A172 (cell line): ENCODE measurements at places on chromosomes 11 and 22.

GRCh38 chr11:12214751-12215150, 104.4 kb downstream of the MICAL2 start:
- no peak for DNase-seq

- DNase-seq, result no peak
Observed at GRCh38 chr11:60428517-60428916, 855 bp upstream of the MS4A5 start.

DNA sequence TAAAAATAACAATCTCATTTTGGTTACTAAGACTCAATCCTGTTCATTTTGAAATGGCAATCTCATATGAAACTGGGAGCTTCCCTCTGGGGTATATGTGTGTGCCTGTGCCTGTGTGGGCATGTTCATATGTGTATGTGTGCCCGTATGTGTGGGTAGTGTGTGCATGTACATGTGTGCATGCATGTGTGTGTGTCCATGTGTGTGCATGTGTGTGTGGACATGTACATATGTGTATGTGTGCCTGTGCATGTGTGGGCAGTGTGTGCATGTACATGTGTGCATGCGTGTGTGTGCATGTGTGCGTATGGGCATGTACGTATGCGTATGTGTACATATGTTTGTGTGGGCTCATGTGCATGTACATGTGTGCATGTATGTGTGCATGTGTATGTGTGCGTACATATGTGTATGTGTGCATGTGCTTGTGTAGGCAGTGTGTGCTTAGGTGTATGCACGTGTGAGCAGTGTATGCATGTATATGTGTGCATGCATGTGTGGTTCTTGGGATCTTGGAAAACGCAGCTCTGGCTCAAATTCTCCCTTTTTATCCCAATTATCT, 24.5 kb upstream of the CACNG2 start:
- no peak for DNase-seq

DNA sequence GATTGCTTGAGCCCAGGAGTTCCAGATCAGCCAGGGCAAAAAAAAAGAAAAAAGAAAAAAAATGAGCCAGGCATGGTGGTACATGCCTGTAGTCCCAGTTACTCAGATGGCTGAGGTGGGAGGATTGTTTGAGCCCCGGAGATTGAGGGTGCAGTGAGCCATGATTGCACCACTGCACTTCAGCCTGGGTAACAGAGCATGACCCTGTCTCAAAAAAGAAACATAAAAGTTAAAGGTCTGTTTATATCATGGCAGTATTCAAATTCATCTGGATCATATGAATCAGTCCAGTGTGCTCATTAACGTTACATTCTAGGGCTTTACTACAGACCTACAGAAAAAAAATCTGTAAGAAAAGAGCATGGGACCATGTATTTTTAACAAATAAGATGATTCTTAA, 13.9 kb downstream of the HSD17B12 start:
- DNase-seq, result no peak

- no peak for DNase-seq
Observed at GRCh38 chr22:24134090-24134846, 47.0 kb upstream of the SUSD2 start.

- no peak for DNase-seq
Observed at GRCh38 chr22:19723983-19724827, 866 bp downstream of the GP1BB start.

DNA sequence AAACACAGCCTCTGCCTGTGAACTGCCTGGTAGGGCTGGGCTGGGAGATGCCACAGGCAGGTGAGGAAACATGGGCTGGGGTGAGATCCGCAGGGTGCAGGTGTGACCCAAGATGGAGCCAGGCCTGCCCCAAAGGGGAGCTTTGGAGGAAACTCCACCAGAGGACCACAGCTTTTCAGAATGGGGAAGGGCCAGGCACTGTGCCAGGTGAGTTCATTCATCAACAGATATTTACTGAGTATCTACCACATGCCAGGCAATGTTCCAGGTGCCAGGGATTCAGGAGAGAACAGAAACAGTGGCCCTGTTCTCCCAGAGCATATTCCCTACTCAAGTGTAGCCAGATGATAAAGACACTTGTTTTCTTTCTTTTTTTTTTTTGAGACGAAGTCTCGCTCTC, 11.2 kb downstream of the RTN4RL2 start:
- no peak for DNase-seq

DNA sequence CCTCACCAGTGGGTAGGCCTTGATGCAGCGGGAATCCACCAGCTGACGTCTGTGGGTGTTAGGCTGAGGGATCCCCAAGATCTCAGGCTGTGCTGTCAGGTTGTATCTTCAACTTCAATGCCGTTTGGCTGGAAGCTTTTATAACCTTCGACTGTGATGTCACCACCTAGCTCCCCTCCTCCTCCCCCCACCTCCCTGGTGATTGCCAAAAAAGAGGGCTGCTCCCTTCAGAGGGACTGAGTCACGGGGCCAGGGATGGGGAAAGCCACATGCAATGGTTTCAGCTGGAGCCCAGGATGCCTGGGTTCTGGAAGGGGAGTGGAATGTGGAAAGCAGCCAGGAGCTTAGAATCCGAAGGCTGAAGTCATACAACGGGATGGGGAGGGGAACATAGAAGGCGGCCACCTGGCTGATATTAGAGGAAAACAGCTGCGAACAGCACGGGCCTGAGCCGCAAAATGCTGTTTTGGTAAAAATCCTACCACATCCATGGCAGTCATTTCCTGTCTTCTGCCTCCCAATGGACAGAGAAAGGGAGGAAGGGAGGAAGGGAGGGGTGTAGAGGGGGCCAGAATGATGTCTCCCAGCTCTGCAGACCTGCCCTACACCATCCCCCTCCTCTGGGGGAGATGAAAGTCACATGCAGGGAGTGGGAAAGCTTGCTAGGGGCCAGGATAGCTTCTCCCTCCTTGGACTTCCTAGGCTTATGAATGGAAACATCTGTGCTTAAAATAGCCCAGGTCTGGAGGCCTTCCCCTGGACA, at the start of gene LRRN4CL:
Gene LRRN4CL (minus strand): TSS at position 110 of the 763 bp plus-strand sequence. CDS start 1,022 bp downstream, outside the sequence.
- peak; percentile 84 for DNase-seq

GRCh38 chr11:33320814-33321330, 63.7 kb downstream of the HIPK3 start:
- DNase-seq, result no peak

- DNase-seq, result no peak
Observed at GRCh38 chr11:59218893-59219292, 6.2 kb upstream of the MPEG1 start.

- no peak for DNase-seq
Observed at GRCh38 chr11:2076441-2076840, 62.7 kb downstream of the IGF2 start.
